T47D (cell line): ENCODE measurements at places on chromosomes 3 and 15.

GRCh38 chr3:190617185-190617584 lies 103.3 kb downstream of the IL1RAP start:
- DNase-seq, result no peak

DNA sequence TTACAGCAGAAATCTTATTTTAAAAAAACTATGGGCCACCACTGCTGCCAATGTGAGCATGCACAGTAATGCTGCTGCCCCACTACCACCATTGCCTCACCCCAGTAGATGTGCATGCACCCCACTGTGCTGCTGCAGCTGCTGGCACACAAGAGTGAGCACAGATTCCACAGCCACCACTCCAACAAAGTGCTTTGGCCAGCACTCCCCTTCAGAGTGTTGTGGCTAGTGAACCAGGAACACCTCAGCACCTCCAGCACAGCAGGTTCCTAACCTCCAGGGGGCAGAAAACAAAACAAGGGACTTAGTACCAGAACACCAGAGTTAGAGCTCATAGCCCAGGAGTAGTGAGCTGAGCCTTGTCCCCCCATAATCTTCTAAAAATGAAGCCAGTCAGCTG lies 629.6 kb downstream of the PYDC2 start:
- DNase-seq, result peak; percentile 40

DNA sequence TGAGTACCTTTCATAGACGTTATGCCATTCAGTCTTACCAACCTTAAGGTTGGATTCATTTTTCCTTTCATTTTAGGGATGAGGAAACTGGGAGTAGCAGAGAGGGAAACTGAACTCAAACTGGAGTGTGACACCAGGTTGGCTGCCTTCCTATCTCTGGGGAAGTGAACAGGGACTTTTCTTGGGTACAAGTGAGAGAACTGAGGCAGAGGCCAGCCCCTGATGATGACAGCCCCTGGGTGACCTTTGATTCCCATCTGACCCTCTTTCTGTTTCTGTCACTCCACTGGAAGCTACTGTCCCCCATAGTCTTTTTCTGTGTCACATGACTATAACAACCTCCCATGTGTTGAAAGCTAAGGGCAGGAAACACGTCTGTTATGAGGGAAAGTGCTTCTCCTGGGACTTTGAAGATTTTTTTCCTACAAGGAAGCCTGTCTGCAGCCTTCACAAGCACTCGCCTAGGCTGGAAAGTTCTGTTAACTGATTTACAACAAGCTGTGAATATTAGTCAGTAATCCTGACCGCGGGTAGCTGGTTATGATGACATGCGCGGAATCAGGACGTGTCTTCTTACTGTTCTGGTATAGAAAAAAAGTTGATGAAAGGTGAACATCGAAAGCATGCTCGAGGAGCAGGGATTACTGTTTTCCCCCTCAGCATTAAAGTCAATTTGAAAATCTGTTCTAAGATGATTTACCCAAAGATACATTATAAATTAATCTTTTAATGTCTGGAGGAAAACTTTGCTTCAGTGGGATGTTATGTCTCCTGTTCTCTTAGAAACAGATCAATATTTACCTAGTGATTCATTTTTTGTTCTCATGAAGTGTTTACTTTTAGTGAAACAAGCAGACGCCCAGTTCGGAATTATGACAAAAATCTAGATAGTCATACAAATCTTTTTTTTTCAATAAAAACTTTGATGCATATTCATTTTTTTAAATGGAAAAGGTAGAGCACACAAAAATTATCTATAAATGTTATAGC lies 31.5 kb downstream of the ABHD2 start:
- no peak for DNase-seq

DNA sequence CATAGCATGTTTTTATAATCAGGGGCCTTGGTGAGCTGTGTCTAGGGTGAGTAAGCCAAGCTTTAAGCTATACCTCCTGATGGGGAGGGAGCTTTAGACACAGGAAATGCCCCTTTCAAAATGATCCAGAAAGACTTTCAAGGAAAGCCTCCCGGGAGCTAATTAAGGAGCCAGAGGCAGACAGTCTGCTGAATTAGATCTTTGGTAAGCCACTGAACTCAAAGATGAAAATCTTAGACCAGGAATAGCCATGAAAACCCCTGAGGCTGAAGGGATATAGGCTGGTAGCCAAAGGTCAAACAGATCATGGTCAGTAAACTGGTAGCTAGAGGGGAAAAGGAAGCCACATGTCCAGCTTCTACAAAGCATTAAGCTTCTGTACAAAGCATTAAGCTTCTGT lies 42.7 kb upstream of the GAP43 start:
- DNase-seq, result no peak

DNA sequence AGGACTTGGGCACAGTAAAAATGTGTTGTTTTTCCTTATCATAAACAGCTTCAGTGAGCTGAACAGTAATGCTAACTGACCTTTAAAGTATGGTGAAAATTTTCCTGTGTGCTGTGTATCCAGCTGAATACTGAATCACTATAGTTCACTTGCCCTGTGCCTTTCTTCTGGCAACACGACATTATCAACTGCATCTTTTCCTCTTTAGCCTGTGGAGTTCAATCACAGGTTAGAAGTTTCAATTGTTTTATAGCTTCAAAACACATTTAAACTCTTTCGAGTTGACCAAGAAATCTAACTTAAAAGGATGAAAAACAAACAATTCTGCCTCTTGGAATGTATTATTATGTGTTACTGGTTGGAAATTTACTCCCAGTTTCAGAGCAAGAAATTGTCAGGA lies 1120.7 kb upstream of the ALCAM start:
- no peak for DNase-seq

DNA sequence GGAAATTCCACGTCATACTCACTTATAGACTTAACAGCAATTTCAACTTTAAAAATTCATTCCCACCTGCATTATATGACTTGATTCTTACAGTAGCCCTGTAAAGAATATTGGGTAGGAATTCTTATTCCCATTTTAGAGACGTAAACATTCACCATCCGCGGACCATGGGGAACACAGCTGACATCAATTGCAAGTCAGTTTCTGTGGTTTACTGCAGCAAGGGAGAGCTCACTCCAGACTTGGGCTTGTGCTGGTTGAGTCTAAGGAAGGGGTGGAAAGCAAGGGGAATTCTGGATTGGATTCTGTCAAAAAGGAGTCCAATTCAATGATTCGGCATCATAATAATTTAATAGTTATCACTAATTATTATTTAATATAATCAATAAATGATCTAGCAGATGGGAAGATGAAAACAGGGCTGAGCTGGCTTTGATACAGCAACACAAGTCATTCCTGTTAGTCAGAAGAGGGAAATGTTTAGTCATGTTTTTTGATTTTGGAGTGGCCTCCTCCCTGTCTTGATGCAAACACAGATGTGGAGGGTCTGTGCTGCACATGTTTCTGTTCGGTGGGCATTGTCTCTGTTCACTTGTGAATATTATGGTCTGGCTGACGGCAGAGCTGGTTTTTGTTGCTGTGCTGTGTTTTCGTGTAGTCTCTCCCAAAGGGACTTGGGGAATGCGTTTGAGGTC lies 9.7 kb downstream of the LIPC start:
- DNase-seq, result no peak

- no peak for DNase-seq
Observed at GRCh38 chr3:1164101-1164500, 71.3 kb downstream of the CNTN6 start.

- no peak for DNase-seq
Observed at GRCh38 chr3:75781079-75781745, 4.1 kb downstream of the ZNF717 start.

DNA sequence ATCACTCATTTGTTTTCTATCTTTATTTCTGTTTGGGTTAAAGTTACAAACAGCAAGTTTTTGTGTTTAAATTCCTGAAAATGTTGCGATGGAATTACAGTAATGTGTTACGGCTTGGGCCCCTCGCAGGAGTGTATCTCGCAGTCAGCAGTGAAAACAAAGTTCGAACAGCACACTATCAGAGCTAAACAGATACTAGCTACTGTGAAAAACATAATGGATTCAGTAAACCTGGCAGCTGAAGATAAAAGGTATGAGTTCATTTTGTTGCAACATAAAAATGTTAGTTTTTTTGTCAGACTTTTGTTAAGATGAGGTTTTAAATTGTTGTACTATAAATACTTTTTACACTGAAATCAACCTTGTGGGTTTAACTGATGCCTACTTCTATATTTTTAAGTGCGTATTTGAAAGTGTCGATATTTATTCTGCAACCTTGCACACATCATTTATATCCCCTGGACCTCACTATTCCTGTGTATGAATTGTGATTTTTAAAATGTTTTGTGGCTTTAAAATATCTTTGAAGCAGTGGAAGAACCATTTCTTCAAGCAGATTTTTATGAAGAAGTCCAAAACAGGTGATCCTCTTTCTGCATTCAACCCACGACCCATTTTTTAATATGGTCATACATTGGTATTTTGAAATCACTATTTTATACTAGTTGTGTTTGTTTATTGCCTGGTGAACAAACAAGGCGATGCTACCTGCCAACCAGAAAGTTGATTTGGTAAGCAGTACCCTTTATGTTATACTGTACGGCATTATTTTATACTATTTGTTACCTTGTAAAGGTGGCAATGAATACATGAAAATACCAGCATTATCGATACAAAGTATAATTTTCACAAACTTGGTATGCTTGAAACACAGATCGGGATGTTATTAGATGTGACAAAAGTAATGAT lies 27.8 kb downstream of the MFN1 start:
- no peak for DNase-seq

DNA sequence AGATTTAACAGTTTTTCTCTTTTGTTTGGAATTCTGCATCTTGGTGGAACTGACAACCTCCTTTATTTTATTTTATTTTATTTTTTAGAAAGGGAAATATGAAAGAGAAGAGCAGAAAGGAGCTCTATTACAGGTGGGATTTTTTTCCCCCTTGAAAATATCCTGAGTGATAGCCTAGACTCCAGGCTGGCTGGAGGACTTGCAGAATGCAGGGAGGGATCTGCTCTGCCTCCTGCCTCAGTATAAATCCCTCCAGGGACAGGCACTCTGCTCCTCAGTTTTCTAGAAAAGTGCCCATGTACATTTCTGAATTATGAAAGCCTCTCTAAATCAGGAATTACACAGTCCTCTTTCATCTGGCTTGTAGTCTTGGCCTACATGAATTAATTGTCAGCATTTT lies 173.7 kb downstream of the TMEM108 start:
- no peak for DNase-seq

- no peak for DNase-seq
Observed at GRCh38 chr15:81766829-81767475, 278.9 kb downstream of the MEX3B start.

- no peak for DNase-seq
Observed at GRCh38 chr3:16841904-16842271, 42.9 kb upstream of the PLCL2 start.

GRCh38 chr3:182370949-182371348 lies 422.4 kb upstream of the ATP11B start:
- DNase-seq, result no peak

GRCh38 chr15:62545467-62546227 lies 380.6 kb upstream of the C2CD4B start:
- no peak for DNase-seq

DNA sequence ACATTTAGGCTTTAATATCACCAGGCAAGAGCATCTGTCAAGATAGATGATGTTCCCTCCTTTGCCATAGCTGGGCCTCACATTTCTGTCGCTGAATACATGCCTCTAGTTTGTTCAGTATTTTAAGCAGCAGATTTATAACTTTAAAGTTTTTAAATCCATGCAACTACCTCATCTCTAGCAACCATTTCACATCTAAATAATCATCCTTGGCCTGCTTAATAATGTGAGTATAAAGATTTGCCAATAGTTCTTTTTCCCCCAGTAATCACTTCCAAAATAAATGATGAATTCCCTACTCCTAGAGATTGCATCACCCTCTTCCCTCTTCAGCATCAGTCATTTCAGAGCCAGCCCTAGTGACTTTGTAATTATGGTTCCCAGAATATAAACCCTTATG lies 36.2 kb upstream of the FILIP1L start:
- DNase-seq, result no peak

DNA sequence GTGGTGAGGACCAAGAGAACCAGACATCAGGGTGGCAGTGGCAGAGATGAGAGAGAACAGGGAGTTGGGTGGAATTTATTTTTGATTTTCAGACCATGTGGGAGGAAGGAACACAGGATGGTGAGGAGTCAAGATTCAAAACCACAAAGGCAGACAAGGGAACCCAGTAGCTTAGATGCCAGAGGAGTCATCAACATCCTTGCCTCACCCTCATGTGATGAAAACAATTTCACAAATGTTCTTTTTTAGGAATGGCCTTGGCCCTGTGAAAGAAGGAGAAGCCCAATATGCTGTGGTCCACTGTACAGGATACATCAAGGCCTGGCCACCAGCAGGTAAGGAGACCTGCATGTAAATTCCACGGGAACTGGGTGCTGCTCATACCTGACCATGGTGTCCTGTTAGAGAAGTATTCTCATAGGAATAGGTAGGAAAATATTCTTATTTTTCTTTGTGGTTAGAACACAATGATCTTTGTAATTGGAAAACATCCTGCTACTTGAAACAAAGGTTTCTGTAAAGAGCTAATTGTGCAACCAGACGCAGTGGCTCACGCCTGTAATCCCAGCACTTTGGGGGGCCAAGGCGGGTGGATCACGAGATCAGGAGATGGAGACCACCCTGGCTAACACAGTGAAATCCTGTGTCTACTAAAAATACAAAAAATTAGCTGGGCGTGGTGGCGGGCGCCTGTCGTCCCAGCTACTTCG lies 110.0 kb downstream of the ARNT2 start:
- DNase-seq, result no peak

DNA sequence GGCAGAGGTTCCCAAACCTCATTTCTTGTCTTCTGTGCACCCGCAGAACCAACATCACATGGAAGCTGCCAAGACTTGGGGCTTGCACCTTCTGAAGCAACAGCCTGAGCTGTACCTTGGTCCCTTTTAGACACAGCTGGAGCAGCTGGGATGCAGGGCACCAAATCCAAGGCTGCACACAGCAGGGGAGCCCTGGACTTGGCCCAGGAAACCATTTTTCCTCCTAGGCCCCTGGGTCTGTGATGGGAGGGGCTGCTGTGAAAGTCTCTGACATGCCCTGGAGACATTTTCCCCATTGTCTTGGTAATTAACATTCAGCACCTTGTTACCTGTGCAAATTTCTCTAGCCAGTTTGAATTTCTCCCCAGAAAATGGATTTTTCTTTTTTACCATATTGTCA lies 33.6 kb upstream of the TMEM45A start:
- DNase-seq, result no peak

DNA sequence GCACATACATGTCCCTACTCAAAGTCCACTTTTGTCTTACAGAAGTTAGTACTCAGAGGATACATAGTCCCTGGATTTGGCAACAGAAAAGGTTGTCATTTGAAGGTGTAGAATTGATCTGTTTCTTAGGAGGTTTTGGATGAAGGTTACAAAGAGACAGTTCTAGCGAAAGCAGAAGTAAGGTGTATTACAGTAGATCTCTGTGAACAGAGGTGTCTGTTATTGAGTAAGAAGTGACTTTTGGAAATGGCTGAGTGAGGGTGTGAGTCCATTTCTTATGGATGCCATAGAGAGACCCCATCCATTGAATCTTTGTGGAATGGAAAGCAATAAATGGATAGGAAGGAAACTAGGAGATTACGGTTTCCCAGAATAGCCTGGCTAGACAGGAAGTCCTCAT lies 5.6 kb downstream of the ZNF662 start:
- DNase-seq, result no peak

- DNase-seq, result no peak
Observed at GRCh38 chr3:192038726-192039125, 577.8 kb downstream of the PYDC2 start.
